HEK293T (cell line): ENCODE measurements at places on chromosomes 4 and X.

DNA sequence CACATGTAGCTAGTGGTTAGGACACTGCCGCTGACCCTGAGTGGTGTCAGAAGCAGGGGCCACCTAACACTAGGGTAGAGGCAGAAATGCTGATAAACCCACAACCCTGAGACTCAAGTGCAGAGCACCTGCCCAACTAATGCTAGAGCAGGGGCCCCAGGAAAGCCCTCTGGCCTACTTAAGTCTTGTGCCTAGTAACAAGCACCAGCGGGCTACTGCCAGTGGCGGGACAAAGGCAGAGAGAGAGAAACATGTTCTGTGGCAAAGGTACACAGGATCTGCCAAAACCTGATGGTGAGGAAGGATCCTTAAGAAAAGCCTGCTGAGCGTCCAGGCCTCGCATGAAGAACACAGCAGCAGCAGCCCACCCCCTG is 172.4 kb downstream of the PRDM5 start:
- DNase-seq = no peak

DNA sequence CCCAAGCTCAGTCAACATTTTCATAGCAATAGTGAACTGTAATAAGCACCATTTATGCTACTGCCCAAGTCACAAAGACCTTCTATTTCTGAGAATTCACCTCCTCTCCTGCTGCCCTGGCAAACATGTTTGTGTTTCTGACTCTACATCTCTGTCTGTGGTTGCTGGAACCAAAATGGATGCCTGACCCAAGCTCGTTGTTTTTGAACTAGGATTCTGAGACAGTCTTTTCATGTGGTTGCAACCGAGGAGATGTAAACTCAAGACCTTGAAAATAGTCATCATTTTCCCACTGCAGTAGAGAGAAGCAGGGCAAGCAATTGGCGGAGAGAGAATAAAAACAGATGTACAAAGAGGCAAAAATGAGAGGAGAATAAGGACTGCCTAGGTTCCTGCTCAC is 160.2 kb downstream of the RAB28 start:
- DNase-seq = no peak

- peak; percentile 78 for DNase-seq
Observed at GRCh38 chr4:3346146-3346545, 53.3 kb downstream of the RGS12 start.

DNA sequence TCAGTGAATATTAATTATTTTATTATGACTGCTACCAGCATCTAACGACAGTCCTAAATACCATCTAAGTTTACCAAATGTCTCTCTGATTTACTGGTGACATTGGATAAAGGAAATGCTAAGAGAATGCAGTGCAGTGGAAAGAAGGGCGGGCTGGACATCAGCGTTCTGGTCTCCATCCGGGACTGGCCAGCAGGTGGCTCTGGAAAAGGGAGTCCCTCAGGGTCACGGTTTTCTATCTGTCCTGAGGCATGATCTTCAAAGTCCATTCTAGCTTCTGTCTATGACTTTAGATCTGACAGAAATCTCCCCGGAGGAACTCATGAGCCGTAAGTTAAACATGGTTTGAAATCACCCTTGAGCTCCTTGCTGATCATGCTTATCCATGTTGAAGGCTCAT is 3.3 kb downstream of the TRIM2 start:
- DNase-seq = peak; percentile 34

DNA sequence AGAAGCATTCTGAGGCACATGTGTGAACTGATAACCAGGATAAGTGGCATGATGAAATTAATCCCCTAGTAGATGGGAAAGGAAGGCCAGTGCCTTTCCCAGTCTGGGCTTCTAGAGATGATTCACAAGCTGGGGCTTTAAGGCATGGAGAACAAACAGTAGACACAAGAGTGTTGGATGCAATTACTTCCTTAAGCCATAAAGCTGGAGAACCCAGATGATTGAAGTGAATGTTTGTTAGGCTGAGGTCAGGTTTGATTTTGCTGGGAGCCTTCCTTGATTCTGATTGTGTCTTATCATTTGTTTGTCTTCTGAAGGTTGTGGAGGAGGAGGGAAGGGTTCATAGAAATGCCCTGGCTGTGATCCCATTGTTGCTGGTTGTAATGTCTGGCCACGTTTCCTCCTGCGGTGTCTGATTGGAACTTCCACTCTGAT is 125.2 kb downstream of the NHS start:
- DNase-seq = no peak

GRCh38 chr4:5932035-5932568 is 39.2 kb upstream of the CRMP1 start:
- no peak for DNase-seq

DNA sequence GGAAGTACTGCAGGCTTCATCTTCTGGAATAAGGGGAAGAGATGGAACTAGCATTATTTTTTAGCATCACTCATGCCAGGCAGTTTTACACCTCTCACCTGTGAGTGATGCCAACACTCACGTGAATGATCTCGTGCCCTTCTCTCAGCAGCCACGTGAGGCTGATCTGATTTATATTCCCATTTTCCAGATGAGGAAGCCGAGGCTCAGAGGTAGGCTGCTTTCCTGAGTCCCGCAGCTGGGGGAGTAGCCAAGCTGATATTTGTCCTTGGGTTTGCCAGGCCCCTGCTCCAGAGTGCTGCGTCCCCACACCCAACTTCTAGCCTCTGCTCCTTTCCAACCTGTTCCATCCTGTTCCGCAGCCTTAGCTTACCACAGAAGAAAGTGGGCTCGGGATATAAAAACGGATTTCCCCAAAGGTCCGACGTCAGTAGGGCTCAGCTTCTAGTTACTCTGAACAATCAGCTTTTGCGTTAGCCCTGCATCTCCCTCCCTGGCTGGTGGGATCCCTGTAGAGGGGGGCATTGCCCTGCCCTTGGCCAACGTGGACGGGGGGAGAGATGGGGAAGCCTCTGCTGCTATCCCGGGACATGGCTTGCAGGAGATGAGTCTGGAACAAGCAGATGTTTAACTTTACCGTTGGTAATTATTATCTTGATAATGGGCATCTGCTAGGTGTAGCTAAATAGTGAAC is 9.3 kb downstream of the EVC start:
- DNase-seq = no peak

- no peak for DNase-seq
Observed at GRCh38 chr4:88276952-88277710, 7.2 kb downstream of the PPM1K start.

- DNase-seq = no peak
Observed at GRCh38 chrX:65838674-65839073, 171.2 kb downstream of the MSN start.

- DNase-seq = no peak
Observed at GRCh38 chrX:17859609-17860178, 1.4 kb downstream of the RAI2 start.

DNA sequence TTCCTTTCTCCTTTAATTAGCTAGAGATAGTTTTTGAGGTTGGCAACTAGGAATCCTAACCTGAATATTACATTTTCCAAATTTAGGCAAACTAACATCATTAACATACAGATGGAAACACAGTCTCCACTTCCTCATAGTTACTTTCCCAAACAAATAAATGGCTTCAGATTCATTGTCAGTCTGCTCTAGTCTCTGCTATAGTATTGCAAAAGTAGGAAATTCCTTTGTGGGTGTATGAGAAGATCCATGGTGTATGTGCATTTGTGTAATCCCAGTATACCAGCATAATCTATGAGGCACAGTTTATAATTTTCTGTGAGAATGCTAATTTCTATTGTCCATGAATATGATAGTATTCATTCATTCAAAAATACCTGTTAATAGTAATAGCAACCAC is 3.0 kb upstream of the NDP start:
- DNase-seq = no peak

DNA sequence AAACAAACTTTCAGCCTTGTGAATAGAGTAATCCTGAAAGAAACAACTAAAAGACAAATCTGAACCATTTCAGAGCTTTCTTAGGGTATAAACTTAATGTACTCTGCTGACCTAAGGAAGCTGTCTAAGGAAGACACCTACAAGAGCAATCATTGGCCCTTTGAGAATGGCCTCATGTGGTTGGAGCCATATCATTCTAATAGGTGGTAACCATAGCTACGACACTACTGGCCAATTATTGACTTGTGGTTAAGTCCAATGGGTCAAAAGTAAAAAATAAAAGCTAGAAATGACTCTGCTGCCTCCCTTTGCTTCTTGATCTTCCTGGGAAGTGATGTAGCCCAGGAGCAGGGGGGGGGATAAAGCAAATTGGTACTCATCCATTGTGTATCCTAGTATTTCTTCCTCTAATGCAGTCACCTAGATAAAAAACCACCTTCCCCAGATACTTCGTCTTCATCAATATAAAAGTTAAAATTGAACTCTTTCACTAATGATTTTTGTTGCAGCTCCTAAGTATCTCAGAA is 547.0 kb downstream of the ARAP2 start:
- no peak for DNase-seq

DNA sequence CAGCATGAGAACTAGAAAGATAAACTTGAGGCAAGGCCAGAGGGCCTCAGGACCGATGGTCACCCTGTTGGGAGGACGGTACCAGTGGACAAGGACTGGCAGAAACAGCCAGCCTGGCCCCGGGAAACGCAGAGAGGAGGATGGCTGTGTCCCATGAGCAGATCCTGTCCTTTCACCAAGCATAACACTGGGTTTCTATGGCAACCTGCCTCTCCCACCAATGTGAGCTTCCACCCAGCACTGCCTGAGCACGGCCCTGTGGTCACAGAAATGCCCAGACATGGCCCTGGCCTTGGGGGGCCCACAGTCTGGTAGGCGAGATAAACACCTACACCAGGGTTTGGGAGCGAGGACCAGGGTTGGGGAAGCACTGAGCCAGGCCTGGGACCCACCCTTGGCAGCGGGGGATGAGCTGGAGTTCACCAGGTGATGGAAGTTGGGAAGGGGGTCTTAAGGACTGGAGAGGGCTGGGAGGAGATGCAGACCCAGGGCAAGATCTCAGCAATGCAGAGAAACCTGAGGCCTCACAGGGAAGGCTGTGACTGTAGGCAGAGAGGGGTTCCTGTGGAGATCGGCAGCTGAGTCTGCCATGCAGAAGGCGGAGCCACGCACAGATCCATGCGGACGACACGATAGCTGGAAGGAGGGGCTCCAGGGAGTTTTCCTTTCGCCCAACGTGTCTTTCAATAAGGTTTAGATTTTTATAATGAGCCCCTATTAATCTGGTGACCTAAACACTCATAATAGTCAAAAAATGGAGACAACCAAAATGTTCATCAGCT is 32.7 kb upstream of the CRMP1 start:
- DNase-seq = no peak

DNA sequence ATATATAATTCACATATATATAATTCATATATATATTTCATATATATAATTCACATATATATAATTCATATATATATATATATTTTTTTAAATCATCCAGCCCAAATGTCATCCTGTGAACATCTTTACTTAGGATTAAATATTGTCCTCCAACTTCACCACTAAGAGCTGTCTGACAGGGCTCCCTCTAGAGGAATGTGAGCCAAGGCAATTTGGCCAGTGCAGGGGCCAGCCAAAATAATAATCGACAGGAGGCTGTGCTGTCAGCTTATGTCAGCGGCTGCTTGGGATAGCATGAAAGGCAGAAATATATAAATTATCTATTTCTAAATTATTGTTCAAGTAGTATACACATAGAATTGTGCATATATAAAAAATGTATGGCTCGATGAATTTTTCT is 29.5 kb downstream of the EGFL6 start:
- peak; percentile 52 for DNase-seq

DNA sequence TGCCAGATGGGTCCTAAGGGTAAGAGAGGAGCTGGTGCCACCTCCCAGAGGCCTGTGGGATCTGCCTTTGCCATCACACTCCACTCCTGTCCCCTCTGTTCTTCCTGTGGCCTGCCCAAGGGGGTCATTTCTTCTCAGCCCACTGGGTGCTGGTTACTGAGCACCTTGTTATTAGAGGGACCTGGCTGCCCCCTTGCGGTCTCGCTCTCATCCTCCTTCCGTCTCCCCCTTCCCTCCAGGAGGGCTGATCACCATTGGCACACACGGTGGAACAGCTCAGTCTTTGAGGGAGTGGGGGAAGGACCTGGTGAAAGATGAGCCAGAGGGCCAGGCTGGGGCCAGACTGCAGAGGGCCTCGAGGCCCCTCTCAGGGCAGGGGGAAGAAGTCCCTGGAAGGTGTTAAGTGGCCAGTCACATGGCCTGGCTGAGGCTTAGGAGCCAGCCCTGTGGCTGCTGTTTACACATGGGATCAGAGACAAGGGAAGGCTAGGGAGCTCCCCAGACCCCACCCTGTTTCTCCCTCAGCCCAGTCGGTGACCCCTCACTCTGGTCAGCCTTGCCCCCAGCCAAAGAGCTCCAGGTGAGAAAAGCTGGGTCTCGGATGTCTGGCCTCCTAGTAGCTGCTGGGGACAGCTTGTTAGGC is 68.1 kb downstream of the MTMR1 start:
- no peak for DNase-seq

GRCh38 chr4:36285784-36286480 is 4.5 kb downstream of the DTHD1 start:
- DNase-seq = no peak

DNA sequence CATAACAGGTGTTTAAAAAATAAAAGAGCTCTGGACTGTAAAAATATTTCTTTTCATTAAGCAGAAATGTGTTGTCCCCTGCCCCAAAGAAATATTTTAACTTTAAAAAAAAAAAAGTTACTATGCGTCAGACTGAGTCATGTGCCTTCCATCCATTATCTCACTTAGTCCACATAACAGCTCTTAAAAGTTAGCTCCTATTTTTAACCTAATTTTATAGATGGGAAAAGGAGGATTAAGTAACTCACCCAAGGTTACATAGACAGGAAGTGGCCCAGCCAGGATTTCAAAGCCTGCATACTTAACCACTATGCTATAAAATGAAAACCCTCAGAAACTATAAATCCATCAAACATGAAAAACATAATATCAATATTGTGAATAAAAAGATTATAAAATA is 97.7 kb downstream of the MANBA start:
- DNase-seq = no peak

DNA sequence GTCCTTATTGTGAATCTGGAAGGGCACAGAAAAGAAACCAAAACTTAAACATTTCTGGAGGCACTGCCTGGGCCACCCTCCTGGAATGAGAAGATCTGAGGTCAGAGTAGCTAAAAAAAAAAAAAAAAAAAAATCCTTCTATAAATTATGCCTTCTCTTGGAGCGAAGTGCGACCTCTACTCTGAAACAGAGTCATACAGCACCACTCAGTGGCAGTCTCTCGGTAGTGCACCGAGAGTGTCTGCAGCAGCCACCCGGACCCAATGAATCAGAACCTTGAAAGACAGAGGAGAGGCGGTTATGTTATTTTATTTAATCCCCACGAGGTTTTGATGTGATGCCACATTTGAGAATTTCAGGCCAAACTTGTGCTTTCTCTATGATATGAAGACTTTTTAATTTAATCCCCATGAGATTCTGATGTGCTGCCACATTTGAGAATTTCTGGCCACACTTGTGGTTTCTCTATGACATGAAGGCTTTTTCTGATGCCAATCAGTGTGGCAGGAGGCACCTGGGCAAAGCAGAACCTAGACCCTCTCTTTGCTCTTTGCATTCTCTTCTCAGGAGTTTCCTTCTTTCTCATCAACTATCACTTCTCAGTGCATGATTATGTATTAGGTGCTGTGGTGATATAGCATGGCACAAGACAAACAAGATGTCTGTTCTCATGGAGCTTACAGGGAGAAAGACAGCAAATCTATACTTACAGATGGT is 5.6 kb upstream of the CT47C1 start:
- DNase-seq = peak; percentile 82
